Sigmoid colon (tissue), 7 donors: ENCODE measurements at places on chromosomes 1 and 21. TPM values are rescaled to one million over a fixed set of nuclear protein-coding genes. Genes with fewer than 3 reads are reported as not detected.

GRCh38 chr1:145891143-145891542 lies 5.5 kb upstream of the ANKRD35 start:
- no peak overlapping the region for H3K4me3 ChIP-seq
- no peaks in the 10 kb centered on the region for H3K27me3 ChIP-seq
- no peaks in the 10 kb centered on the region for H3K36me3 ChIP-seq
- H3K4me1 ChIP-seq, result peaks cover 21% of the 10 kb centered on the region
- no peak for DNase-seq
- peak overlapping the region; percentile 78 for H3K27ac ChIP-seq

- H3K36me3 ChIP-seq, result no peaks in the 10 kb centered on the region
- no peak overlapping the region for H3K4me3 ChIP-seq
- no peak for DNase-seq
- no peaks in the 10 kb centered on the region for H3K4me1 ChIP-seq
- no peaks in the 10 kb centered on the region for H3K27me3 ChIP-seq
These were observed 259.4 kb upstream of the DAB1 start for GRCh38 chr1:57683037-57683942.

- H3K4me1 ChIP-seq, result no peaks in the 10 kb centered on the region
- peak; percentile 26 for DNase-seq
- no peak overlapping the region for H3K27ac ChIP-seq
- no peaks in the 10 kb centered on the region for H3K36me3 ChIP-seq
These were observed 129.8 kb upstream of the TIAM1 start for GRCh38 chr21:31473685-31474345.

GRCh38 chr1:12587981-12588640 lies 29.9 kb downstream of the DHRS3 start:
- no peaks in the 10 kb centered on the region for H3K27me3 ChIP-seq
- no peak overlapping the region for H3K4me3 ChIP-seq
- H3K4me1 ChIP-seq, result peaks cover 42% of the 10 kb centered on the region
- H3K27ac ChIP-seq, result no peak overlapping the region

The SLC6A17 gene
- 0.36 TPM for total RNA-seq

The PKNOX1 gene
- 12.2 TPM for total RNA-seq

The A3GALT2 gene
- total RNA-seq, result not detected
